ENCODE measurements at places on chromosomes 4 and X.

DNA sequence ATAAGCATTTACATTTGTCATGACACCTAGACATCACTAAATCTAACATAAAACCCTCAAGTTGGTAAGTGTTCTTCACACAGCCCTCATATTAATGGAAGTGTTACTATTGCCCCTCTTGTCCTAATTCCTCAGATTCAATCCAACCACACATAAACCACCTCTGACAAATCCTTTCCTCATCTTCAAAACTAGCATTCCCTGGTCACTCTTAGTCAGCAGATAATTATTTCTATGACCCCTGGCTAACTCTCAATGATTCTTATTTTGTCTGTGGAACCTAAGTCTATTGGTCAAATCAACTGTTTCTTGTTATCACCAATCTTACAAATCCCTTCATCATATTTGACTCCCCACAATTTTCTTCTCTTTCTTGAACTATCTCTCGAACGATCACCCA is 168.6 kb downstream of the PPP3CA start:
- no peak for DNase-seq

- DNase-seq, result no peak
Measured at GRCh38 chr4:149370785-149371420, 444.7 kb downstream of the IQCM start.

- DNase-seq, result no peak
Measured at GRCh38 chrX:71321731-71322130, 20.2 kb downstream of the ITGB1BP2 start.

DNA sequence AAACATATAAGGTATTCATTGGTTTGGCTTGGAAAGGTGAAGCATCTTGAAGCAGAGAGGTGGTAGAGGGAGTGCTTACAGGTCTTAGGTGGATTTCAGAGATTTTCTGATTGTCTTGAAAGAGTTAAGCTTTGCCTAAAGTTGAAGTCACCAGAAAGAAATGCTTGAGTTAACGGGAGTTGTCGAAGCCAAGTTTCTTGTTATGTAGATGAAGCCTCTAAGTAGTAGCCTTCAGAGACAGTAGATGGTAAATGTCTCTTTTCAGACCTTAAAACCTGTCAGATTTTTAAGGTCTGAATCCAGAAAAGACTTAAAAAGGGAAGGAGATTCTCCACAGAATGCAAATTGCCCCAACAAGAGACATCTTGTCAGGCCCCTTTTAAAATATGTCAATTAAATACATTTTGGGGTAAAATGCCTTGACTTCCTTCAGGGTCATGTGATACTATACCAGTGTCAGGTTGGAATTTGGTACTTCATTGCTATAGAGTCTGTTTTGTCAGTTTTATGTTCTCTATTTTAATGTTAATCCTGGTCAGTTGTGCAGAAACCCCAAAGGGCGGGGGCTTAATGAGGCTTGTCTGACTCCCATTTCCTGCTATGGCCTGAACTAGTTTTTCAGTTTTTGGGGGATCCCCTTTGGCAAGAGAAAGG is 81.0 kb downstream of the PCDH18 start:
- DNase-seq, result no peak

DNA sequence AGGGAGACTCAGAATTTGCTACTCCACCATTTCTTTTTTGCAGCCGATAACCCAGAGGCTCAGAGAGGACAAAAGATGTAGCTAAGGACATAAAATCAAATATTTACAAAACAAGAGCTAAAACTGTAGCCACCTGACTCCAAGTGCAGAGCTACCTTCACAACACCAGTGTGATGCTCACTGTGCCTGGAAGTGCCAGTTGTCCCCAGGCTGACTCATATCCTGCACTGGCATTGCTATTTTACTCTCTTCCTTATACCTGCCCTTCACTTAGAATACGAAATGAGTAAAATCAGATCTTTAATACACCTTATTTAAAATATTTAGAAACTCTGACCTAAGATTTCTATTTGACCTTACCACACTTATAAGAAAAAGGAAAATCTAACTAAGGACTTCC is 39.5 kb downstream of the SLC7A11 start:
- DNase-seq, result no peak

GRCh38 chr4:150337734-150338133 is 244.2 kb upstream of the MAB21L2 start:
- no peak for DNase-seq

DNA sequence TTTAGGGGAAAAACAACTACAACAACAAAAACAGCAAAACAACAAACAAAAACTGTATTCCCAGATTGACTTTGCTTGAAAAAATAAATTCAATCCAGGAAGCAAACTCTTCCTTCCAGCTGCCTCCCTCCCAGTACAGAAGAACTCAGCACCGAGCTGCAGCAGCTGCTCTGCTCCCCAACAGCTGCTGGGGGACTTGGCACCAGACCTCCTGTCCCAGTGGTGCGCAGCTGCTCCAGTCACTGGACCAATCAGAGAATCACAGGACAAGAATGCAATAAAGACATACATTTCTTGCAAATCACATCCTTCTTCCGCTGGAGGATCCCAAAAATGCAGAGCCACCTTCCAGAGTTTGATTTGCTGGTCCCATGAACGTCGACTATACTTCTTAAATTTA is 11.8 kb upstream of the FAM53A start:
- no peak for DNase-seq

DNA sequence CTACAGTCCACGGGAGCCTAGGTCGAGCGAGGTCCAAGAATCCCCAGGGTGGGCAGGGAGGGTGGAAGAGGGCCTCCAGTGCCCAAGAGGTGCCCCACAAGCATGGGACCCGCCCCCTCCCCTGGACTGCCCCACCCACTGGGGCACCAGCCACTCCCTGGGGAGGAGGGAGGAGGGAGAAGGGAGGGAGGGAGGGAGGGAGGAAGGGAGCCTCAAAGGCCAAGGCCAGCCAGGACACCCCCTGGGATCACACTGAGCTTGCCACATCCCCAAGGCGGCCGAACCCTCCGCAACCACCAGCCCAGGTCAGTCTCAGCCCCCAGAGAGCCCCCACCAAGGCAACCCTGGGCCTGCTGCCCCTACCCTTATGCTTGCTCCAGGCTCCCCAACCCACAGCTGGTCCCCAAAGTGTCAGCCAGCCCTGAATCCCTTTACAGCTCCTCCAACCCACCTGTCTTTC is at the start of gene GATA1:
GATA1 (plus strand) TSS at position 250 of the 460 bp plus-strand sequence. CDS start 4,520 bp downstream, outside the sequence.
- DNase-seq, result no peak

DNA sequence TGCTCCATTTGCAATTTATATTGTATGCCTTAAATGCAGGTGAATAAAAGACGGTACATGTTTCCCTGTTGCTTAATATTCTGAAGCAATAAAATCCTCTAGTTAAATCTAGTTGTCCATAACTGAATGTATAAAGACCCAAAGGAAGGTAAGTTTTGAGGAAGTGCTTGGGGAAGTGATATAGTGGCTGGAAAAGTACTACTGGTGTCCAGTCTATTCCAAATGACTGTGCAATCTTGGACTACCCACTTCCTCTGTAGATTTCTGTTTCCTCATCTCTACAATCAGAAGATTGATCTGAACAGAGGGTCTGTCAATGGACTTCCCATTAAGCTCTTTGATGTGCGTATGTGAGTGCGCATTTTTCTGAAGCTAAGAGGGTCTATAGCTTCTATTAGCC is 17.0 kb downstream of the SNCA start:
- no peak for DNase-seq

GRCh38 chrX:45479835-45480422 is 279.3 kb upstream of the DIPK2B start:
- DNase-seq, result no peak

GRCh38 chr4:117987464-117987863 is 46.8 kb upstream of the NDST3 start:
- DNase-seq, result no peak

DNA sequence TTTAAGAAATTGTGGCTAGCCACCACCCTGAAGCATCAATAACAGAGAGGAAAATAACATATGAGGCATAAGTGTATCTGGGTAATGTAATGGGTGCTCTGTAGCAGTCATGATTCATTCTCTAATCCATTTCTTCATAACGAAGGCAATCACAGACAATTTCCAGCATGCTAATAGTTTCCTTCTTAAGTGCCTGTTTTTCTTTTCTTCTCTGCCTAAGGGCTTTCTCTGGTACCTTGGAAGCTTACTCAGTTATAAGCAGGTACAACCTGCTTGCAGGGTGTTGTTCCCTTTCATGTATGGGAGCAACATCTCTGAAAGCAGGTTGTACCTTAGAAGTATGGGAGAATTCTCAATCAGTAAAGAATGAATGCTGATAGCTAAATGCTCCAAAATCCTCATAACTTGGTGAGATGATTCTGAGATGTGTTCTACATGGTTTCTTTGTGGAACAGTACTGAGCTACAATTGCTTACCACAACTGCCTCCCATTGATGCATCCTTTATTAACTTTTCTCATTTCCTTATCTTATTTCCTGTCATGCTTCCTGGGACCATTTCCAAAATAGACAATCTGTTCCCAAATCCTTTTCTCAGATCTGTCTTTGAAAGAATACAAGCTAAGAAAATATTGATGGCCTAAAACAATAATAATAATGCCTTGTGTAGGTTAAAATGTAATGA is 247.6 kb downstream of the PAPSS1 start:
- DNase-seq, result no peak

- no peak for DNase-seq
Measured at GRCh38 chr4:171650543-171650942, 162.7 kb upstream of the GALNTL6 start.

- DNase-seq, result no peak
Measured at GRCh38 chrX:118448273-118448783, 47.3 kb upstream of the DOCK11 start.

Data from activated effector memory CD4-positive, alpha-beta T cell treated with Interleukin-2 at 50 U/mL for 16 hours (primary cell).